ENCODE measurements at places on chromosomes 4 and X.

GRCh38 chrX:53594354-53594753, 92.2 kb downstream of the HUWE1 start:
- no peak for DNase-seq

DNA sequence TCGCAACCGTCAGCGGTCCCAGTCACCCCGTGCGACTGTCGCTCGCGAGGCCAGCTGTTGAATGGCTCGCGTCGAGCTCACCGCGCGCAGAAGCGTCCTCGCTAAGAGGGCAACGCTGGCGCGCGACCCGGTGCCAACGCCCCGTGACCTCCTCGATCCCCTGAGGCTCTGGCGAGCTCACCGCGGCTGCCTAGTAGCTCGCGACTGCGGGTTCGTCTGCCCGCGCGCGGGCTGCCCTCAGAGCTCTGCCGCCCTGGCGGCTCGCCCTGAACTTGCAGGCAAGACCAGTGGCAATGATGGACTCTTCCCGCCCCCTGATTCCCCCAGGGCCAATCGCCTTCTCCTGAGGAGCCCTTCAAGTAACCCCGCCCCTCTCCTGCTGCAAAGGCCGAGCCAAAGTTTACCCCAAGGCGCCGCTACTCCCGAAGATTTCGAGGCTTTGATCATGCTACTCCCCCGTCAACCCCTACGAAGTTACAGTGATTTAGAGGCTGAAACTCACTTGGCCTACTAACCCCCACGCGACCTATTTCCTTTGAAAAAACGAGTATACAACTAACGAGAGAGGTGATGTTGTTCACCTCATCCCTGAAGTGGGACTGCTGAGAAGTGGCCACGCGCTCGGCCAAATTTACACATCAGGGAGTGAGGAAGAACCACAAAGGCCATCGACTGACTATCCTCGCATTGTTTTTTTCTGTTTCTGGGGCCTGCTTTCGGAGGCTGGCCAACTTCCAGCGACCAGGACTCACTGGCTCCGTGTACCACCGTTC, 37.5 kb downstream of the PGRMC1 start:
- DNase-seq: no peak

DNA sequence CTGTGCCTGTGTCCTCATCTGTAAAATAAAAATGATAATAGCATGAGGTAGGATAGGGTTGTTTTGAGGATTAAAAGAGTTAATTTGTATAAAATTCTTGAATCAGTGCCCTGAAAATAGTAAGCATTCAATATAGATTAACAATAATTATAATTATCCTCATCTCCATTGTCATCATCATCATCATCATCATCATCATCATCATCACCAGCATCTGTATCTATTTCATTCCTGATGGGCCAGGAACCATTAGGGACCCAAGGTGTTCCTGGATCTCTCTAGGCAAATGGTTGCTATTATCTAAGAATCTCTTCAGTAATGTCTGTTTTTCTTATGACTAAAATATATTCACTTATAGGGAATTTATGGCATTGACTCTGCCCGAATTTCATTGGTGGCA, 31.6 kb downstream of the RASSF6 start:
- DNase-seq: no peak

DNA sequence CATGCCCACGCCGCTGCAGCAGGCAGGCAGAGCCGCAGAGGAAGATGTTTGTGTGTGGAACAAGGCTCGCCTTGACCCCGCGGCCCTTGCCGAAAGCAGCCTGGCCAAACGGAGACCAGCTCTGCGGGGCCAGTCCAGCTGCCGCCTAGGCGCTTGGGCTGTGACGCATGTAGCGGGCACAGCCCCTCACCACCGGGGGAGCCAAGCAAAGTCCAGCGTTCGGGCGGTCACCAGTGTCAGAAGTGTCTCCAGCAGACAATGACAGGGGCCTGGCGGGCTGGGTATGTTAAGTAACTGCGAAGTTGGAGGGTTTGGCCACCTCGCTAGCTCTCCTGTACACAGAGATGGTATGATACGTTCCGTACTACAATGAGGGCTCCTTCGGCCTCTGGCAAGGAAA, 1.3 kb downstream of the AMER1 start:
- DNase-seq: peak; percentile 8

GRCh38 chr4:706834-707598, 1.4 kb downstream of the PCGF3 start:
- DNase-seq: no peak

DNA sequence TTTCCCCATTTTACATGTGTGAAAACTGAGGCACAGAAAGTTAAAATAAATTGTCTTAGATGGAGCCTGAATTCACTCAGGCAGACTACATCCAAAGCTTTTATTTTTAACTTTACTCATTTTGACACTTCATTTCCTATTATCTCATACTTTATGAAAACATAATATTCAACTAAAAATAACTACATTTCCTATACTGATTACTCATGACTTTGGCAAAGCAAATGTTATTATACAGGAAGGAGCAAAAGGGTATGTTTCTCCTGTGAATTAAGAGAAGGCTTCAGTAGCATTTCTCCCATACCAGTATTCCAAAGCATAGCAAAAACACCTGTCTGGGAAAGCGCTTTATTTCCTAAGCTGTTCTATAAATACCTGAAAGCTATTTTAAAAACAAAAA, 178.6 kb downstream of the ADAMTS3 start:
- DNase-seq: no peak

- DNase-seq: no peak
Measured at GRCh38 chrX:106159861-106160282, 8.2 kb upstream of the PWWP3B start.

- DNase-seq: no peak
Measured at GRCh38 chr4:54017974-54018373, 46.4 kb downstream of the CHIC2 start.

- DNase-seq: no peak
Measured at GRCh38 chr4:14446311-14446710, 556.0 kb upstream of the CPEB2 start.
